T-helper 17 cell (primary cell): ENCODE measurements at places on chromosomes 2 and 18.

DNA sequence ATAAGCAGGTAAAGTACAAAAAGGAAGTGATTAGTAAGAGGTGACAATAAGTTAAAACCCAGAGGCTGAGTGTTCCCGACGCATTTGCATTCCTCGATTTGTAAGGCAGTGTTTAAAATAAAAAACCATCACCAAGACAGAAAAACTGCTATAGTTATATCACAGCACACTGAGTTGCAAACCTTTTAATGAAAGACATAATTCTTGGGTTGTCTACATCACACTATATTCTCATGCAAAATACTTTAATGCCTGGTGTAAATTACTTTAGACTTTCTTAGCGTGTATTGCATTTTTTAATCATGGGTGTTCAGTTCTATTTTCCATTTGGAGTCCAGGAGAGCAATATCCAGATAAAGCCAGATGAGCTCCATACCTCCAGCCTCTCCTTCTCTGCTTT, 458.5 kb downstream of the MTX2 start:
- H3K36me3 ChIP-seq, result no peaks in the 10 kb centered on the region
- H3K27ac ChIP-seq, result no peak overlapping the region
- H3K4me1 ChIP-seq, result no peaks in the 10 kb centered on the region
- H3K4me3 ChIP-seq, result no peak overlapping the region
- no peak for DNase-seq

- no peaks in the 10 kb centered on the region for H3K4me1 ChIP-seq
- no peaks in the 10 kb centered on the region for H3K36me3 ChIP-seq
- H3K27ac ChIP-seq, result no peak overlapping the region
- DNase-seq, result no peak
- no peak overlapping the region for H3K4me3 ChIP-seq
Observed at GRCh38 chr2:228407821-228408220, 226.3 kb upstream of the SPHKAP start.

DNA sequence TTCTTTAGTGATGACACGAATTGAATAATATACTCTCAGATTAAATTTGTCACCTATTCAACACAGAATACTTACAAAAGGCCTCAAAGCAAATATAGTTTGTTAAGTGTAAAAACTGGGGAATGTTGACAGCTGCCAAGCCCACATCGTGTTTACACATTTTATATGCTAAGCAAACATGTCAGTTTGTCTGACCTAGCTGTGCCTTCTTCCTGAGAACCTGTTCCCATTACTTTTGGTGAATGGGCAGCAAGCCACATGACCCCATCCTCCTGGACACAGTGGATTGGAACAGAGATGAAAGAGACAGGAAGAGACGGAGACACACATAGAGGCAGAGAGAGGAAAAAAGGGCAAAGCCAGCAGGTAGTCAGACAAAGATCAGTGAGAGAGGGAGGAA, 22.9 kb upstream of the CUL3 start:
- H3K4me1 ChIP-seq, result peaks cover 2% of the 10 kb centered on the region
- H3K36me3 ChIP-seq, result peaks cover 5% of the 10 kb centered on the region
- H3K4me3 ChIP-seq, result no peak overlapping the region
- H3K27me3 ChIP-seq, result peaks cover 13% of the 10 kb centered on the region
- H3K27ac ChIP-seq, result no peak overlapping the region

DNA sequence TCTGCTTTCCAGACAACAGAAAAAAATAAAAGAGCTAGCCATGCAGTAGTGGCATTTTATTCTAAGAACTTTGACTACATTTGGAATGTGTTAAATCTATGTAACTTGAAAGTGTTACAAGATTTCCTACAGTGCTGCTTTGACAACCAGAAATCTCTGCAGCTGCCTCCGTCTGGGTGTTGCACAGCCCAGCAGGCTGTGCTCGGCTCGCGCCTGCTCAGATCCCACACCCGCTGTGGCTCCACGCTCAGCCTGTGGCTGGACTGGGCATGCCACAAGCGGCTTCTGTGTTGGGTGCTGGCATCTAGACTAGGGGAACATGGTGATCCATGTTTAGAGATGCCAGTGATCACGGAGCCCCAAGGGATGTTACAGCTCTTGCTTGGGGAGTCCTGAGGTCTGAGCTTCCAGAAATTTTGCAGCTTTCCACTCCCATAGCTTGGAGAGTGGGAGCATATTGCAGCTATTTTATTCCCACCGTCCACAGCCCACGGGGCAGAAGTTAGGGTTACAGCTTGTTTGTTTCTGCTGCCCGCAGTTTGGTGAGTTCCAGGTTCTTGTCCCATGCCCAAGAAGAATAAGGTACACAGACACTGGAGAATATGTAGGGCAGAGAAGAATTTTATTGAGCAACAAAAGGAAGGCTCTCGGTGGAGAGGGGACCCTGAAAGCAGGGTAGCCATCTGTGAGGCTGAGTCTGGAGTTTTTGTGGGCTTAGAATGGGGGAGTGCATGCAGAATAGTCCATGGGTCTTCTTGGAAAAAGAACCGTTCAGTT, 44.1 kb downstream of the FAM171B start:
- H3K36me3 ChIP-seq, result no peaks in the 10 kb centered on the region
- no peaks in the 10 kb centered on the region for H3K27me3 ChIP-seq
- no peak overlapping the region for H3K27ac ChIP-seq
- no peaks in the 10 kb centered on the region for H3K4me1 ChIP-seq
- no peak for DNase-seq
- H3K4me3 ChIP-seq, result no peak overlapping the region

GRCh38 chr2:224059178-224059577, 20.1 kb upstream of the SERPINE2 start:
- no peaks in the 10 kb centered on the region for H3K36me3 ChIP-seq
- DNase-seq, result no peak
- H3K27me3 ChIP-seq, result peaks cover 29% of the 10 kb centered on the region
- H3K27ac ChIP-seq, result no peak overlapping the region

- H3K27ac ChIP-seq, result no peak overlapping the region
- H3K4me3 ChIP-seq, result no peak overlapping the region
- DNase-seq, result no peak
- H3K27me3 ChIP-seq, result peaks cover 22% of the 10 kb centered on the region
- no peaks in the 10 kb centered on the region for H3K4me1 ChIP-seq
- H3K36me3 ChIP-seq, result peaks cover 3% of the 10 kb centered on the region
Observed at GRCh38 chr18:79572848-79573451, 106.7 kb upstream of the CTDP1 start.

DNA sequence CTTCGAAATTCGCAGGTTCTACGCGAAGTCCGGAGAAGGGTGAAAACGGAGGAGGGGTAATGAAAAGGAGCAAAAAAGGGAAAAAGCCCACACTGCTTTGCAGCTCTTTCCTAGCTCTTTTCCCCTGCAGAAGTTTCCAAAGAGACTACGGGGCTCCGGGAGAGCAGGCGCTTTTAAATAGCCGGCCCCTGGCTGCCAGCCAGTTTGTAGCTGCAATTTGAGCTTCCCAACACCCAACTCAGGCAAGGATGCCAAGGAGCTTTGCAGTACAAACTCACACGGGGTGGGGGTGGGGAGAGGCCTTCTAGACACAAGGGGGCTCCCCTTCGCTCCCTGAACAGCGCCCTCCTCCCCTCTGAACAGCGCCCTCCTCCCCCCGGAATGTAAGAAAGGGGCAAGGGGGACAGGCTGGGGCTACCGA, at the start of gene IGFBP5:
Gene IGFBP5, minus strand, starts transcription at position 149 of the 421 bp plus-strand sequence. CDS start 774 bp downstream, outside the sequence.
- no peak within 1 kb of the TSS for H3K27ac ChIP-seq
- peaks cover 4% of the 10 kb centered on the region for H3K36me3 ChIP-seq
- H3K27me3 ChIP-seq, result peaks cover 39% of the 10 kb centered on the region
- DNase-seq, result no peak

- H3K36me3 ChIP-seq, result no peaks in the 10 kb centered on the region
- H3K27me3 ChIP-seq, result no peaks in the 10 kb centered on the region
- H3K27ac ChIP-seq, result no peak overlapping the region
- H3K4me1 ChIP-seq, result no peaks in the 10 kb centered on the region
- no peak overlapping the region for H3K4me3 ChIP-seq
Observed at GRCh38 chr2:5951471-5951870, 259.3 kb downstream of the SOX11 start.

DNA sequence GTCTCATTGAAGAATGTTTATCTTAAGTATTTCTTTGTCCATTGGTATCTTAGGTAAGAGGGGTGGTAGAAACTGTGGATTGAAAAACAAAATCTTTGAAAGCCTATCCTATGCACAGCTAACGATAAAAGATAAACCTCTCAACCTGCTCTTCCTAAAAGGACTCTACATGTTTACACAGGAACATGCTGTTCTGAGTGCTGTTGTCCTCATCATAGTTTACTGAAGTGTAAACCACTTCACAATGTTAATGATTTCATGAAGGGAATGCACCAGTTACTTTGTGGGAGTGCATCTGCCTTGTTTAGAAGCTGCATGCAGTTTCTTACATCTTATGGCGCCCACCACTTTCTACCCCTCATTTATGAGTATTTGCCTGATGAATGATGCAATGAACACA, 1.2 kb downstream of the ACMSD start:
- H3K4me1 ChIP-seq, result peaks cover 2% of the 10 kb centered on the region
- H3K36me3 ChIP-seq, result peaks cover 5% of the 10 kb centered on the region
- no peak overlapping the region for H3K4me3 ChIP-seq
- no peak for DNase-seq
- peaks cover 35% of the 10 kb centered on the region for H3K27me3 ChIP-seq

DNA sequence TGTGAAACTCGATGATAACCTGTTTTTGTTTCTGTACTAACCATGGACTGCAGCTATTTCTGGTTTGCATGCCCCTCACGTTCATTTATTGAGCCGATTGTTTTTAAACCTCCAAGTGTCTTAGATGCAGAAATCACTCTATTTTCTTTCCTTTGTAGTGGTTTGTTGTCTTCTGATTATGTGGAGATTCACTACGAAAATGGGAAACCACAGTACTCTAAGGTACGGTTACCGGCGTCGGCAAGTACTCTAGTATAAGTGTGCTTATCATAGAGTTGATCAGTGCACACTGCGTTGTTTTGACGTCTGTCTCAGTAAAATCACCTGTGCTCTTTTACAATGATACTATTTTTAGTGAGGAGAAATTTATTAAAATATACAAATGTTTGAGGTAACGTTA, 87.4 kb downstream of the ADAM23 start:
- no peak for DNase-seq
- peak overlapping the region; percentile 85 for H3K4me3 ChIP-seq
- H3K27me3 ChIP-seq, result peaks cover 11% of the 10 kb centered on the region
- peak overlapping the region; percentile 98 for H3K27ac ChIP-seq
- peaks cover 13% of the 10 kb centered on the region for H3K4me1 ChIP-seq
- no peaks in the 10 kb centered on the region for H3K36me3 ChIP-seq

- H3K4me3 ChIP-seq, result no peak overlapping the region
- peaks cover 5% of the 10 kb centered on the region for H3K4me1 ChIP-seq
- DNase-seq, result no peak
- no peak overlapping the region for H3K27ac ChIP-seq
- H3K27me3 ChIP-seq, result peaks cover 32% of the 10 kb centered on the region
Observed at GRCh38 chr2:205714058-205714776, 31.9 kb downstream of the NRP2 start.

- no peak overlapping the region for H3K27ac ChIP-seq
- DNase-seq, result no peak
- H3K4me3 ChIP-seq, result no peak overlapping the region
- H3K36me3 ChIP-seq, result no peaks in the 10 kb centered on the region
Observed at GRCh38 chr2:34652636-34653035, 1053.5 kb upstream of the FAM98A start.

DNA sequence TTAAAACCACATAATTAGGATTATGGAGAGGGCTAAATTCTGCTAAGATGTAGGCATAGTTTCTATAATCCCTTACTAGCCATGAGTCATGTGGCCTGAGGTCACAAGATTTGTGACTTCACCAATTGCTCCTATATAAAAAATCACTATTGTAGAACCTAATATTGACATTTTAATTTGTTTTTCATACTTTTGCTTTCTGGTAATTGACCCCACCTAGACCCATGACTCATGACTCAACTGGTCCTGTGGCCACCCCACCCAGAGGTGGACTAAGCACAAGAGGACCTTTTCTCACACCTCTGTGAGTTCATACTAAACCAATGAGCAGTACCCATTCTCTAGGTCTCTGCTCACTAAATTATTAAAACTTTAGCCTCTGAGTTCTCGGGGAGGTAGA, 1567.5 kb upstream of the LRRTM1 start:
- DNase-seq, result no peak
- no peak overlapping the region for H3K4me3 ChIP-seq
- no peak overlapping the region for H3K27ac ChIP-seq
- H3K27me3 ChIP-seq, result no peaks in the 10 kb centered on the region

DNA sequence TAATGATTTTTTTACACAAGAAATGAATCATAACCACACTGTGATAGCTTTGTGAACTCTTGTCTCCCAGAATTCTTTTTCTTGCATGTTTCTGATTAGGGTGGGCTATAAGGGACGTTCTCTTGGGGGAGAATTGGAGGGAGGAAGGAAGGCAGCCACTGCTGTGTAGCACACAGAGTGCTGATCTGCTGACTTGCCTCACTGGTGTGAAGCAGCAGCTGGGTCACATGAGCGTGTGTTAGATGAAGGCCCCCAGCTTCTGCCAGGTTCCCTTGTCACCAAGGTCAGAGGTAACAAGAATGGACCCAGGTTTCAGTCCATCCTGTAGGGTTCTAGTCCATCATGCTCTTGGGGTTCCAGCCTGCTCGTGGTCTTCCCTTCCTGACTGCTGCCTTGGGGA, 107.4 kb upstream of the GLI2 start:
- H3K27ac ChIP-seq, result no peak overlapping the region
- H3K36me3 ChIP-seq, result no peaks in the 10 kb centered on the region
- H3K27me3 ChIP-seq, result peaks cover 48% of the 10 kb centered on the region
- H3K4me1 ChIP-seq, result no peaks in the 10 kb centered on the region
- no peak overlapping the region for H3K4me3 ChIP-seq

GRCh38 chr2:85672456-85672855, 4.5 kb upstream of the SFTPB start:
- H3K4me1 ChIP-seq, result peaks cover 11% of the 10 kb centered on the region
- H3K36me3 ChIP-seq, result no peaks in the 10 kb centered on the region
- no peaks in the 10 kb centered on the region for H3K27me3 ChIP-seq
- no peak overlapping the region for H3K27ac ChIP-seq
- no peak for DNase-seq

DNA sequence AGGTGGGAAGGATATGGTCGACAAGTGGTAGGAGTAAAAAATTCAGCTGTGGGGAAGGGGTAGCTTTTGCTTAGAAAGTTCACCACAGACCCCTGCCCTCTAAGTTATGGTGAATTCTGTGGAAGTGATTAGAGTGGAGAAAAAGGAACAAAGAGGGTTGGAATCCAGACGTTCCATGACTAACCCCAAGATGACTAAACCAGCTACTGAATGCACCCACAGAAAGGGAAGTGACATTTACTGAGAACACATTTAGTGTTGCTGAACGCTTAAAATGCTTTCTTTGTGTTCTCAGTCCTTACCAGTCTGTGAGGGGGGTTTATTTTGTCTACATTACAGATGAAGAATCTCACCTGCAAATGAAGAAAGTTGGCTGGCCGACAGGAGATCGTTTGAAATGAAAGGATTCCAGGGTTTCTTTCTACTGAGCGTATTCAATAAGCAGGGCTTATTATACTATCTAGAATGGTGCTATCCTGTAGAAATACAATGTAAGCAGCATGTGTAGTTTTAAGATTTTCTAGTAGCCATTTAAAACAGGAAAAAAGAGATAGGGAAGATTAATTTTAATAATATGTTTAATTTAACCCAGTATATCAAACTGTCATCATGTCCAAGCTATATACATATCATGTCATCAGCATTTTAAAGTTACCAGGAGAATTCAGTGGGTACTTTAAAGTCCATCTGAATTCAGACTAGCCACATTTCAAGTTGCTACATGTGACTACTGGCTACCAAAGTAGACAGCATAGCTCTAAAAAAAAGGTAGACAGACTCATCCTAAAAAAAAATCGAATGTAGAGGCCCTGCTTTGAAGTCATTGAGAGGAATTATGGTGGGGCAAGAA, 60.1 kb downstream of the LIMS1 start:
- no peak overlapping the region for H3K4me3 ChIP-seq
- peaks cover 30% of the 10 kb centered on the region for H3K4me1 ChIP-seq
